Chondrocyte (in vitro differentiated cells): ENCODE measurements at places on chromosomes 5 and 9.

GRCh38 chr9:32136700-32137339 is 247.6 kb upstream of the ACO1 start:
- peaks cover 10% of the 10 kb centered on the region for H3K27me3 ChIP-seq
- no peaks in the 10 kb centered on the region for H3K4me1 ChIP-seq
- H3K4me3 ChIP-seq, result no peak overlapping the region
- H3K36me3 ChIP-seq, result no peaks in the 10 kb centered on the region
- H3K27ac ChIP-seq, result no peak overlapping the region

DNA sequence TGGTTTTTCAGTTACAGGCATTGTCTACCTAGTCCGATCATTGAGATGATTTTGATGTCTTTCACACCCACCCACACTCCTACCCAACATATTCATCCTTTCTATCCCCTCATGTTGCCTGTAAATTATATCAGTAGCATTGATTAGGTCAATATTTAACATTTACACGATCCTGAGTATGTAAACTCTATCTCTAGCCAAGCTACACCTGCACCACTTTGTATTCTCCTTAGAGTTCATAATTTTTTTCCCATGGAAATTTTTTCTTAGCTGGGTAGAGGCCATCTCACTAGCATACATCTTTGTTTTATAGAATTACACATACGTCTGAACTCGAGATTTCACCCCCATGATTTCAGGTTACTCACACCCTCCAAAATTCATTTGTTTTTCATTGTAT is 30.6 kb downstream of the GCNT4 start:
- H3K27ac ChIP-seq, result no peak overlapping the region
- no peak for DNase-seq
- no peaks in the 10 kb centered on the region for H3K36me3 ChIP-seq
- no peak overlapping the region for H3K4me3 ChIP-seq

DNA sequence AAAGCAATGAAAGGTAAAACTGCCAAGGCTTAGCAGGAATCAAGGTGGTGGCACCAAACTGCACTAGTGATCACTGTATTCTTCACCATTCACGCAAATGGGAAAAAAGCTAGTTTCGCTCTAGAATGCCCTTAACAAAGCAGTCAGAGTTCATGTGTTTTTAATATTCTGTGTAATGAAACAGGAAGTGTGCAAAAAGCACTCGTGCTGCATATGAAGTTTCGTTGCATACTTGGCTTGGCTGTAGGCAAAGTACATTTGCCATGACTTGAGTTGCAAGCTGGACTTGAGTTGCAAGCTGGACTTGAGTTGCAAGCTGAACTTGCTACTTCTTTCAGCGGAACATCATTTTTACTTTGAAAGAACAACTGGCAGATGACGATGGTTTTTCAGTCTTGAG is 55.4 kb downstream of the FOXI1 start:
- H3K36me3 ChIP-seq, result no peaks in the 10 kb centered on the region
- H3K27ac ChIP-seq, result no peak overlapping the region
- no peak overlapping the region for H3K4me3 ChIP-seq
- H3K27me3 ChIP-seq, result no peaks in the 10 kb centered on the region

DNA sequence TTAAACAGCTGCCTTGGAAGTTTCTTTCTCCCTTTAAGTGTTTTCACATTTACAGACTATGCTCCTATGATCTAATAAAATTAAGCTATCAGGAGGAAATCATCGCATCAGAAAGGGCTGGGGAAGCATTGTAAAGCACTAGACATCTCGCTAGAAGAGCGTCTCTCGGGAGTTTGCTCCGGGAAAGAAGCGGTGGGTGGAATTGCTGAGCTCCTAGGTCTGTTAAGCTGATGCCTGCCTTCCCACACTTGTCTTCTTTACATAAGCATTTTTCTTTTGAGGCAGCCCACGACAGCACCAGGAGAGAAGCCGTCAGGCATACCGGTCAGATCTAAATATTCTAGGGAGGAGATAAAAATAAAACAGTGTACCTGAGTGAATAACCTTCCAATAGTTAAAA is 541.7 kb upstream of the TUSC1 start:
- peaks cover 4% of the 10 kb centered on the region for H3K4me1 ChIP-seq
- H3K4me3 ChIP-seq, result no peak overlapping the region
- H3K27ac ChIP-seq, result no peak overlapping the region
- no peak for DNase-seq
- peaks cover 1% of the 10 kb centered on the region for H3K36me3 ChIP-seq

DNA sequence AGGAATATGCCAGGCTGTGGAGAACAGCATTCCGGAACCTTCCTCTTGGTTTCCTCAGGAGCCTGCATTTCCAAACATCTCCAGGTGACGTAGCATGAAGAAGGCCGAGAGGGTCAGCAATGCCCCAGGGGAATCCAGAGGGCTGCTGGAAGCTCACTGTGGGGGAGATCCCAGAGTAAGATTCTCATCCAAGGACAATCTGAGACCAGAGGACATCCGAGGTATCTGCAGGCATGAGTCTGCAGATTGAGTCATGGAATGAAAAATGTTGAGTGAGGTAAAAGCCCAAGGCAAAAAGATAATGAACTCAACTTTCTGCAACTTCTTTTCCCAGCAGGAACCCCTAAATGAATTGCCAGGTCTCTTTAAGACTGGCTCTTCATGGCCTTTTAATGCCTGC is 73.5 kb downstream of the KIF4B start:
- peaks cover 38% of the 10 kb centered on the region for H3K4me1 ChIP-seq
- no peak overlapping the region for H3K4me3 ChIP-seq
- H3K27me3 ChIP-seq, result no peaks in the 10 kb centered on the region
- no peak for DNase-seq
- peaks cover 3% of the 10 kb centered on the region for H3K36me3 ChIP-seq
